ENCODE measurements at places on chromosomes 2 and 18. TPM values are rescaled to one million over a fixed set of nuclear protein-coding genes. Genes with fewer than 3 reads are reported as not detected.

GRCh38 chr18:59715445-59715844 lies 18.2 kb upstream of the CCBE1 start:
- no peak for DNase-seq

- peak; percentile 84 for DNase-seq
Observed at GRCh38 chr2:238784671-238785527, 63.0 kb upstream of the TWIST2 start.

- no peak for DNase-seq
Observed at GRCh38 chr2:14866736-14867352, 234.3 kb downstream of the LRATD1 start.

DNA sequence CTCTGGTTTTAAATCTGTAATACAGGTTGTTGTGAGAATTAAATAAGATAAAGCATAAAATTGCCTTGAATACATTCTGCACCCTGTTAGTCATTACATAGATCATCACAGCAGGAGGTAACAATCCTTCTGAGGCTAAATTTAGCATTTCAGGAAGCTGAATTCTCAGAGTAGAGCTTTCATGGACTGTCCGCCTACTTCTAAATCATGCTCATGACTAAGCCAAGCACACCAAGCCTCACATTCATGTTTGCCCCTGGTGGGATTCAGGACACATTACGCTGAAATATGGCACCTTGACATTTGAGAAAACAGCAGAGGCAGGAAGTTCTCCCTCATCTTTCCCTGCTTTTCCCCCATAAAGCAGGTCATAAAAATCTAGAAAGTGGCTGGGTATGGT lies 16.6 kb upstream of the PIK3C3 start:
- DNase-seq, result no peak

GRCh38 chr2:19973466-19973865 lies 16.4 kb downstream of the WDR35 start:
- DNase-seq, result peak; percentile 34

Gene RIT2
- not detected for total RNA-seq

Gene RAB27B
- total RNA-seq, result 0.45 TPM

GRCh38 chr2:215269397-215270117 lies 42.3 kb upstream of the ATIC start:
- peak; percentile 84 for DNase-seq

DNA sequence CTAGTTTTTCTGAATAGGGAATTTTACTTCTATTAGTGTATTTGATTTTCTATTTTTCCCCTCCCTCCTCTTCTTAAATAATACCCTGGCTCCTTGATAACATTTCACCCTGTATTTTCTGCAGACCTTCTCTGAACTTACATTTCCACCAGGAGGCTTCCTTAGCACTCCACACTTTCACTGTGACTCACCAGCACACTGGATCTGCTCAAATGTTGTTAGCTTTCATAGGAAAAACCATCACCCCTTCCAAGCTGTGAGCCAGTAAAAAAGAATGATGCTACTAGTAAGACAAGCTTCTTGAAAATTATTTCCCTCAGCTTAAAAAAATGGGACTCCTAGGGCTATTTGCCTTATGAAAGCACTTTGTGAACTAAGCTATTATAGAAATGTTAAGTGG lies 16.1 kb downstream of the SUPT7L start:
- DNase-seq, result no peak

Gene ODC1
- 267 TPM for total RNA-seq

Gene KLHL41
- 0.07 TPM for total RNA-seq

Gene CDH2
- total RNA-seq, result 0.07 TPM

DNA sequence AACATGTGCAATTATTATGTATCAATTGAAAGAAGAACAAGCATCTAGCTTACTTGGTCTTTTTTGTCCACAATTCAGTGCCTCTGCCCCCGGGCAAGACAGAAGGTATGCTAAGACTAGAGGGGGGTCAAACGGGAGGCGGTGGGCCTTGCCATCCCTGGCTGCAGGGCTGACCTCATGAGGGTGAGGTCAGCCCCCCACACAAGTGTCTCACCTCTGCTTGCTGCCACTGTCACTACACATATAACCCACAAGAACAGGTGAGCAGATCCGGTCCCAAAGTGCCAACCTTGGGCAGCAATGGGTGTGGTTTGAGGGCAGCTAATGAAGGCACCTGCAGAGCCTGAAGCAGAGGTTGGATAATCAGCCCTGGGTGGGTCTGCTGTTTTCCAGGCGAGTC lies 71.5 kb downstream of the EDAR start:
- no peak for DNase-seq

GRCh38 chr2:1540481-1540880 lies 127.2 kb downstream of the TPO start:
- DNase-seq, result no peak

DNA sequence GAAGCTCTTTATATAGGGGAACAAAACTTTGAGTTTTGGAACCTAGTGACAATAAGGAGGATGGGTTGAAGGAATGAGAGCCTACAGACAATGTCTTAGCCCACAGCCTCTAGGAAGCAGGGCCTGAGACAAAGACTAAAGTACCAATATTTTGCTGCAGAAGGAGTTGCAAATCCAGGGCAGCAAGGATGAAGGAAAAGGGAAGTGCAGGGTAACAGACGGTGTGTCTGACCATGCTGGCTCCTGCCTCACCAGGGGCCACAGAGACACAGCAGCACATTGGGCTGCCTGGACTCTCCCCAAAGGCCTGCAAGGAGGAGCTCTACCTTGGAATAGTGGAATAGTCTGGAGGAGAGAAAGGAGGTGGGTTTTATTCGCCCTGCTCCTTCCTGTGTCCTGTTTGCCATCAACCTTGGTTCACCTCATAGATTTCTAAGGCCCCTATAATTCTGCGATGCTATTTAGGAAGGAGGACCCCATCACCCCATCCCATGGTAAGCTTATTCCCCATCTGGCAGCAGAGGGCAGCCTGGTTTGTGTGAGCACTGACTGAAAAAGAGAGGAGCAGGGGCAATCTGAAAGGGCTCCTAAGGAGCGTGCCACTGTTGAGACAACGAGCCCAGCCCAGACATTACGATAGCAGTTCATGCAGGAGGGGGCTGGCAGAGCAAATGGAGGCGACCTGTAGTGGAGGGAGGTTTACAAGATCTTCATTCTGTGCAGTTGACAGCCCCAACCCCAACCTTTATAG lies 143.4 kb downstream of the MGAT5 start:
- no peak for DNase-seq

Gene GREB1L
- not detected for total RNA-seq

Data from activated CD4-positive, alpha-beta T cell treated with anti-CD3 and anti-CD28 coated beads, Interleukin-2, amount 10 ng/mL, durations not matched to agents 24 days and 14 days (primary cell).